ENCODE measurements at places on chromosomes 4 and X.

- DNase-seq: no peak
Observed at GRCh38 chr4:158314756-158315487, 104.6 kb downstream of the TMEM144 start.

- no peak for DNase-seq
Observed at GRCh38 chr4:98539299-98539698, 119.1 kb downstream of the TSPAN5 start.

DNA sequence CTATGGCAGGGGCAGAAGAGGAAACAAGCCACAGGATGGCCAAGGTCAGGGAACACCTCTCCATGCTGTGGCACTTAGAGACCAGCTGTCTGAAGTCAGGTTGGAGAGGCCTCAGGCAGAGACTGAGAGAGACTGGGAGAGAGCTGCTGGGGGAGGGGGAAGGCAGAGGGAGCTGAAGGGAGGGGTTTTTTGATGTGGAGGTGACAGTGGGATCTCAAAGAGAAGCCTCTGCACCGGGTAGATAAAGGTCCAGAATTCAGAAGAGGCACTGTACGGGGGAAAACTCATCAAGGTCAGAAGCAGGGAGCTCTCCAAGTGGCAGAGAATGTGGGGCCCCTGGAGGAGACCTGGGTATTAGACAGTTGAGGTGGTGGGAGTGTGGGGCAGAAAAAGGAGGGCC is 41.6 kb upstream of the HMGB3 start:
- DNase-seq: no peak

- DNase-seq: no peak
Observed at GRCh38 chr4:151025759-151026158, 10.7 kb upstream of the LRBA start.

DNA sequence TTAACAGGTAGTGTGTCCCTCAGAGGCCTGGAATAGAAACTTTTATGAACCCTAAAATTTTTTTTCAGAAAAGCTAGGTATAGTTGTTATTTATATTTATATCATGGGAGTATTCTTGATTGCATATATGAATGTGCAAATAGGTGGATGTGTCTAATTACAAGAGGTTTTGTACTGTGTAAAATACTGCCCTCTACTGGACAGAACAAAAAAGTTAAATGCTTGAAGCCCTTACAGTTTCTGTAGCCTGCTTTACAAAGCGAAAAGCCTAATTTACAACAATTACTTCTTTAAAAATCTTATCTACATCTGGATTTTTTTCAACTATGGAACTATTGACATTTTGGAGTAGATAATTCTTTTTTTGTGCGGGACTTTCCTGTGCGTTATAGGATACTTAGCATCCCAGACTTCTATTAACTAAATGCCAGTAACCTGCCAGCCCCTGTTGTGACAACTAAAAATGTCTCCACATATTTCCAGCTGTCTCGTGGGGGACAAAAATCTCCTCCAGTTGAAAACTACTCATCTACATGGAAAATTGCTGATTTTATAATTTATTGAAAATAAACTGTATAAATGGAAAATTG is 35.1 kb downstream of the ENPEP start:
- no peak for DNase-seq

DNA sequence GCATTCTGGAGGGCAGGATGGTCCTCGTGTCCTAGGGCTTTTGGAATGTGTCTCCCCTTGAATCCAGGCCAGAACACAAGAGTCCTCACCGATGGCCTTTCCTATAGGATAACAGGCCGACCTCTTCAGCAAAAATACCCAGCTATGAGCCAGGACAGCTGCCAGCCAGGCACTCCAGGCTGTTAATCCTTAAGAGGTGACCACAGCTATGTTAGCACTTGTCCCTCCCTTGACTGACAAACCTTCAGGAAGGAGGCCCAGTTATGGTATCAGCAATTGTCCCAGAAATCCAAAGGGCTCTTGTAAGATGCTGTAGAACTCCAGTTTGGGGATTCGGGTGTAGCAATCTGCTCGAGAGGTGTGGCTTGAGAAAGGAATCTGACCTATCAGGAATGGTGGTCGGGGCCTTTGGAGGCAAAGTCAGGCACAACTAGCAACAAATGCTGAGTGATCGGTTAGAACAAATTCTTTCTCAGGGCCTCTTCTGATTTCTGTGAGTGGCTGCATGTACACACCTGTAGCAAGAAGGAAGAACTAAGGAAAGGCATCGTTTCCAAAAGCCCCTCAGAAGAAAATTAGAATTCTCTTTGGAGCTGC is 54.6 kb downstream of the PTCHD1 start:
- DNase-seq: no peak

GRCh38 chr4:184382189-184382846 is 92.0 kb downstream of the IRF2 start:
- DNase-seq: no peak

- no peak for DNase-seq
Observed at GRCh38 chr4:7823416-7823824, 116.2 kb downstream of the AFAP1 start.

- DNase-seq: no peak
Observed at GRCh38 chr4:1795299-1796195, 2.5 kb downstream of the FGFR3 start.

DNA sequence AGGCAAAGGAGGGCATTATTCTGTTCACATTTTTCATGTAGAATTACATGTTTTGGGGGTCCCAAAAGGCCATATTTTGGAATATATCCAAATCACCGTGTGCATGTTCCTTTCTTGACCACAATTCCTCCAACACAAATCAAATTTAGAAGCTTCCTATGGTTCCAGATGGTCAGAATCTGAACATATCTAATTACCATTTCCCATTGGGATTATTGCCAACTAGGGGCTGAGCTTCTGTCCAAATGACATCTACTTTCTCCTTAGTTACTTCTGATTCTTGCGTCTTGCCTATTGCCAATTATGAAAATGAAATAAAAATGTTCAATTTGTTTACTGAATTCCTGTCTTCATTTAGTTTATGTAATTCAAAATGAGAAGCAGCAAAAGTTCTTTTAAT is 163.7 kb downstream of the CPE start:
- no peak for DNase-seq

- DNase-seq: peak; percentile 16
Observed at GRCh38 chr4:154559494-154560418, 3.1 kb upstream of the FGB start.

DNA sequence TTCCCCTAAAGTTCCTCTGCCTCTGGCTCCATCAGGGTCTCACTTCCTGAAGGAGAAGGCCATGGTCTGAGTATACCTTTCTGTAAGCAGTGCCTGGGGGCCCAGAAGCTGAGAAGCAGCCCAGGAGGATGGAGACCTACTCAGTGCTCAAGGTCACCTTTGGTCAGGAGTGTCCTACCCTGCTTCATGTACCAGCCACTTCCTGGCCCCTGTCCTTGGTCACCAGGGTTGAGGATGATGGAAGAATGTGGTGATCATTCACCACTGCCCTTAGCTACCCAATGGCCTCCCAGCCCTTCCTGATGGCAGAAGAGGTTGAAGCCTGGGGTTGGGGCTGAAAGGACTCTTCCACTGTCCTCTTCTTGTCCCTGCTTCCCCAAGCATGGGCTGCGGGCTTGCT is 9.0 kb upstream of the MFAP3L start:
- no peak for DNase-seq

GRCh38 chr4:102799816-102800215 is 27.5 kb downstream of the UBE2D3 start:
- no peak for DNase-seq

GRCh38 chr4:155220025-155220424 is 11.6 kb downstream of the NPY2R start:
- no peak for DNase-seq
